Iris pigment epithelial cell (primary cell): ENCODE measurements at places on chromosomes 6 and 20.

DNA sequence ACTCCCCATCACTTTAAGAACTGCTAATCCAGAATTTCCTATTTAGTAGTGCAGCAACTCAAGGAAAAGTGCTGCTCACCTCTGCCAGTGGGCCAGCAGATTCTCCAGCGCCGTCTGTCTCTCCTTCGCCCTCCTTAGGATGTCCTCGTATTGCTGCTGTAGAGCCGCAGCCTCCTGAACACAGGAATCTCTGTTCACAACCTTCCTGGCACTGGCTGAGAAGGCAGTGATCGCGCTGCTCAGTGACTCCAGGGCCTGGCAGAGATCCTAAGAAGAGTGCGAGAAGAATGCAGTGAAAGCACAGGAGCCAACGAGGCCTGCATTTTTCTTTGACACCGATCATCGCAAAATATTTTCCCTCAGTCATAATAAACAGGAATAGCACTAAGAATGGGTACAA, 209.0 kb downstream of the SYNE1 start:
- DNase-seq, result peak; percentile 39

DNA sequence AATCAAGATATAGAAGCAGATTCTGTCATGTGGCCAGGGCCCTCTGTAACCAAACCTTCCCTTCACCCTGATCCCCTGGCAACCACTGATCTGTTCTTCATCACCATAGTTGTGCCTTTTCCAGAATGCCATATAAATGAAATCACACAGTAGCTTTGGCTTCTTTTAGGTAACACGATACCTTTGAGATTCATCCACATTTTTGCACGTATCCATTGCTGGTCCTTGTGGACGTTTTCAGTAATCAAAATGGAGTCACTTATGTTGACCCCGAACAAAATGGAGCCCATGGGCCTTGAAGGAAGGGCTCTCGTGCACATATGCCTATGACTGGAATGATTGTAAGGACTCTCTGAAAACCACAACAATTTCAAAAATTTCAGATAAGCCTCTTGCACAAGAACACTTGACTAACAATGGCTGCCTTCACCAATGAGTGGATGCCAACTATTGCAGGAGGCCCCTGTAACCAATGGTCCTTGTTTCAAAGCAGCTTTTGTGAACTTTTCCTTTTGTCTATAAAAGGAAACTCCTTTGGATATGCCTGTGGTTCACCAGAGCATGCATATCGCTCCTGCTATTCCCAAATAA, 84.3 kb upstream of the RALY start:
- peak; percentile 98 for DNase-seq

- DNase-seq, result no peak
Measured at GRCh38 chr6:32173051-32173727, 2.7 kb downstream of the AGPAT1 start.

DNA sequence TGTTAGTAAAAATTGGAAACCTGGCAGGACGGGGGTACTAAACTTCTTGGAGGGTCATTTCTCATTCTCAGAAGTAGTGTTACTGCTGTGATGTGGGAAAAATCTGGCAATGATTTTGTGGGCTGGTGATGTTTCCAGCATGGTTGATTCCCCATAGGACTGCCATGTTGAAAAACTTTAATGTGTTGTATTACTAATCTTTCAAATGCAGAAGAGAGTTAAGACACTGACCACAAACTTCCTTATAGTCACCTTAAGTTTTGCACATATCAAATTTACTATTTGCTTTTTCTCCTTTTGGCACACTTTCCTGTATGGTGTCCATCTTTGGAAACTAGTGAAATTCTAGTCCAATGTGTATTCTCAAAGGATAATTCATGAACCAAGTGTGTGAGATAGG, 236.2 kb upstream of the TAB2 start:
- no peak for DNase-seq

GRCh38 chr20:3003416-3003815, 40.0 kb upstream of the GNRH2 start:
- DNase-seq, result no peak

GRCh38 chr6:103236923-103237322, 1622.8 kb downstream of the HACE1 start:
- DNase-seq, result peak; percentile 0

DNA sequence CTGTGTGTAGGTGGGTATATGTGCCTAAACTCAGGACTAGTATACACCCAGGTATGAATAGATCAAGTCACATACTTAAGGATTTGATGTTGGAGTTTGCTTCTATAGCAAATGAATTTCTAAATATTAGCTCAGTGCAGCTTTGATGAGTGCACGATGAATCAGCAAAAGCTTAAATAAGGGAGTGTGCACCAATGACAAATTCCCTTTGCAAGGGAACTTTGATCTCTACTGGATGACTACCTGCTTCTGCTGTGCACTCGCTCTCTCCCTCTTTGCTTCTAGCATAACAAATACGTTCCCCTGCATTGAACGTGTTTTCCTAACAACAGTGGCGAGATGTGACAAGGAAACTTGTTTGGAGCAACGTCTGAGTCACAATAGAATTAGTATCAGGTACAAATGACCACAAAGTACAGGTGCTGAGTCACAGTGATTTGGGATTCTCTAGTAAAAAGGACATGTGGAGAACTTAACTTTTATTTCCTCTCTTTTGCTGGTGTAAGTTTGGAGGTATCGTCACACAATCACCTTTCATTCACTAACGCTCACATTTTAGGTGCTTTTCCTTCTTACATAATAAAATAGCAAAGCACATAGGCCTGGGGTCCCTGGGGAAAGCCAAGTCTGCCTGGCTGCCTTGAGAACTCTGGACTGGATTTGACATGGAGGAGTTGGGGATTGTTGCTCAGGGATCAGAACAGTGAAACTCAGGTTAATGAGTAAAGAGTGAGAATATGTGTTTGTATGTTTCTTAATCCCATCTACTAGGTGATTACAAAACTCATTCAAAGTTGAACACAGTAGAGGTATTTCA, 49.7 kb downstream of the KLHL31 start:
- peak; percentile 78 for DNase-seq

GRCh38 chr6:8279041-8279805, 156.1 kb downstream of the SLC35B3 start:
- no peak for DNase-seq
